ENCODE measurements at places on chromosomes 2 and 18.
A peak's percentile ranks its signal among the peaks of the same experiment; 100 is the strongest.

DNA sequence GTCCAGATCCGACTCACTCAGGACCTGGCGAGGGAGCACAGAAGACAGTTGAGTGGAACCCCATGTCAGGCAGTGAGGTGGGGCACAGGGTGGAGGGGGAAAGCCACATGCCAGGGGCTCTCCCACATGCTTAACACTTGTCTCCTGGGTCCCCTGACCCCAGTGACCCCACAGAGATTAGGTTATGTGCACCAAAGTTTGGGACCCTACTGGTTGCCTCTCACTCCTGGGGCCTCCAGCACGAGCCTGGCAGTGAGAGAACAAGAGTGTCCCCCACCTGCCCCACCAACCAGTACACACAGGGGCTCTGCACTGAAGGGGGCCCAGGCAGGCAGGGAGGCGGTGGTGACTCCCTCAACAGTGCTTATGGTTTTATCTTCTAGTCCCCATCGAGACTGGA is 58.3 kb downstream of the CIB4 start:
- DNase-seq: no peak

GRCh38 chr2:159459279-159459678 is 157.1 kb downstream of the BAZ2B start:
- no peak for DNase-seq

DNA sequence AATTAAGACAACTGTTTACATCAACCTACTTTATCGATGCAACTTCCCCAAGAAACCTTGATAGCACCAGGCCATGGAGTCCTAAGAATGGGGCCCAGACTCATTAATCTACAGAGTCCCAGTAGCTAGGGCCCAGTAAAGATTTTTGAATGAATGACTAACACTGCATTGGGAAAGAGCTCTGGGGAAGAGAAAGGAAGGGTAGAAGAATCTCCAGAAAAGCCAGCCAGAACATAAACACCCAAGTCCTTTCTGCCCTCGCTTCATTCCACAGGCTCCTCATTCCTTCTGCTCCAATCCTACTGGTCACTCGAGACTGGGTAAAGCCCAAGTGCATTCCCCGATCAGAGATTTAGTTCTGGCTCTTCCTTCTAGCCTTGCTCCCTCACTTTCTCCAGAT is 44.3 kb downstream of the CYRIA start:
- DNase-seq: no peak

GRCh38 chr2:216996279-216996845 is 136.5 kb upstream of the TNP1 start:
- no peak for DNase-seq

- no peak for DNase-seq
Measured at GRCh38 chr2:17821535-17822444, 5.5 kb downstream of the MSGN1 start.

DNA sequence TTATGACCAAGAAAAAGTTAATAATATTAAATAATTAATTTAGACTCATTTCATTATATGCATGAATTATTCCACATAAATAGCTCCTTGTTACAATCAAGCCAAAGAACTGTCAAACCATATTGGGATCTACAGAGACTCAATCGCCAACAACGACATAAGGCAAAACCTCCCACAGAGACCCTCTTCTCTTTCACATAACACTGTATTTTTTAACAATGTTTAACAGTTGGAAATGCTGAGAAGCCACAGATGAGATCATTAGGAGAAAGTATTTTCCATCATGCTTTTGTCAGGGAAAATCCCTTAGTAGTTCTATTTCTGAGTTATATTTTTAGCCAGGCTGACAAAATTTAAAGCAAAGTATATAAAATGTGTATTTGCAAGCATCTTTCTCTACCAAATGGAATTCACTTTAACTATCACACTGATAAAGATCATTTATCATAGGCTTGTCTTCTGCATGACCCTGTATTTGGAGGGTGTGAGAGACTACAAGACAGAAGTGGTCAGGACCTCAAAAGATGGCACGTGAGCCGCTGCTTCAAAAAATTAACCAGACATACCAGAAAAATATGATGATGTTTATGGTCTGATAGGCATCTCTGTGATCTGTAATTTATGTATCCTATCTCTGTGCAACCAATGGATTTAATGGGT is 383.8 kb downstream of the NRXN1 start:
- DNase-seq: no peak

- DNase-seq: no peak
Measured at GRCh38 chr2:65349863-65350262, 82.5 kb downstream of the SPRED2 start.

GRCh38 chr2:119008108-119008507 is 66.1 kb downstream of the MARCO start:
- no peak for DNase-seq

GRCh38 chr18:50469380-50469781 is 90.5 kb upstream of the MAPK4 start:
- no peak for DNase-seq

GRCh38 chr18:39033312-39033711 is 1467.7 kb upstream of the CELF4 start:
- DNase-seq: no peak

DNA sequence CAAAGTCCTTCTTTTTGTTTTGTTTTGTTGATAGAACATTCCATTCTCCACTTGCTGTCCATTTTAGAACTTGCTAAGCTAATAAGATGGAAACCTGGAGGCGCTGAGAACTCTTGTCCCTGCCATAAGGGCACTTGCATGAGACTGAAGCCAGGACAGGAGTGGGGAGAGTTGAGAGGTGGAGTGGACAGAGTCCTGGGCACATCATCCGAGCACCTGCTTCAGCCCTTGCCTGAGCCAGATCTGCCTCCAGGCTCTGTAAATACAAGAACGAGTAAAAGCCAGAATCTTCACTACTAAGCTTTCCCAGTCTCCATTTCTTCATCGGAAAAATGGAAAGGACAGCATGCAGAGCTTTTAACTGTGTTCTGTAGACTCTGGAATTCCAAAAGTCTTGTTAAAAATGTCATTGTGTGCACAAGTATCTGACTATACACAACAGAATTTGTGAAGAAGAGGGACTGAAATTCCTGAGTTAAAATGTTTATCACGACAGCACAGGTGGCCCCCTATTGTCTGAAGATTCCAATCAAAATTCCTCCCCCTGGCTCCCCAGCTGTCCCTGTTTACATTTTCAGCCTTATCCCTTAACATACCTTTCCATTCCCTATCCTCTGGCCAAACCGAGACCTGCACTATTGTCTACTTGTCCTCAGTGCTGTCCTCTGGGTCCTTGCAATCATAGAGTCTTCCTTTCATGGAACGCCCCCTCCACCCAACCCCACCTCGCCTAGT is 498.2 kb upstream of the TNP1 start:
- DNase-seq: no peak

DNA sequence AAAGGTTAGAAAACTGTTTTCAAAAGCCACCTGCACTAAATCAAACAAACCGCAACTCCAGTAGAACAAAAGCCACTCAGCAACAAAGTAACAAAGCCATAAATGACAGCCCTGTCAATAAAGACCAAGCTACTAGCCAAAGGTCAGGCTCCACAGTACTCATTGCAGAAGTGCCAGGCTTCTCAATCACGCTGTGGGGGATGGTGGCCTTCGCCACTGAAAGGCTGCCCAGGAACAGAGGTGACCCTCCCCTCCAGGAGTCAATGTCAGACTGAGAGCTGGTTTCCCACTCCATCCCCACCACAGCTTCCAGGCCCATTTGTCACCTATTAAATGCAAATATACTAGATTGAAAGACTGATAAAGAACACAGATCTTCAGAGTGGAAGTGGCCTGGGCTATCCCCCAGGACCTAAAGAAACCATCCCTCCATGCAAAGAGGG is 5.9 kb downstream of the ATP8B1 start:
- no peak for DNase-seq

DNA sequence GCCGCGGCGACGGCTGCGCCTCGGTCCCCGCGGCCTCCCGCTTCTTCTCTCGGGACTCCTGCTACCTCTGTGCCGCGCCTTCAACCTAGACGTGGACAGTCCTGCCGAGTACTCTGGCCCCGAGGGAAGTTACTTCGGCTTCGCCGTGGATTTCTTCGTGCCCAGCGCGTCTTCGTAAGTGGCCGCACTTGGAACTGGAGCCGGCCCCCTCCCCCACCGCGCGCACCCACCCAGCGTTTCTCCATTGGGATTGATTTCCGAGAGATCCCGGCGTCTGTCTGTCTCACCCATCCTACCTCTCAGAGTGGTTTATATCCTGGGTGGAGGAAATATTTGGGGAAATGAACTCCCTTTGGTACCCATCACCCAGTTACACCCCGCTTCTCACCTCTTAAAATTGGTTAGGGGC is 498 bp downstream of the ITGAV start:
- DNase-seq: no peak

GRCh38 chr2:86283411-86284030 is 53.9 kb downstream of the REEP1 start:
- no peak for DNase-seq

DNA sequence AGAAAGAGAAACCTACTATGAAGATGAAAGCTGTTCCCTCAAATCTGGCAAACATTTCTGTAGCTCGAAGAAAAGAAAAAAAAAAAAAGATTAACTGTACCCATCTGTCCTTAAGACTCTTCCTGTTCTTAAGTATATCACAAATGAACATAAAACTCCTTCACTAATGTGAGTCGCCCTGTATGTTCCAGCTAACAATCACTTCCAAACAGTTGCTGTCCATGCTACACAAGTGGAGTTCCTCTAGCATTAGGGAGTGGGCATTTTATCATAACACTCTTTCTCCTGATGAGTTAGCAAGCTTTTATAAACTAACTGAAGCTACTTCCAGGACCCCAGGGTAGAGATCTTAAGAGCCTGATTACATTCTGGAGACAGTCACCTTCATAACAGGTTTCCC is 5.8 kb downstream of the CUL3 start:
- no peak for DNase-seq

DNA sequence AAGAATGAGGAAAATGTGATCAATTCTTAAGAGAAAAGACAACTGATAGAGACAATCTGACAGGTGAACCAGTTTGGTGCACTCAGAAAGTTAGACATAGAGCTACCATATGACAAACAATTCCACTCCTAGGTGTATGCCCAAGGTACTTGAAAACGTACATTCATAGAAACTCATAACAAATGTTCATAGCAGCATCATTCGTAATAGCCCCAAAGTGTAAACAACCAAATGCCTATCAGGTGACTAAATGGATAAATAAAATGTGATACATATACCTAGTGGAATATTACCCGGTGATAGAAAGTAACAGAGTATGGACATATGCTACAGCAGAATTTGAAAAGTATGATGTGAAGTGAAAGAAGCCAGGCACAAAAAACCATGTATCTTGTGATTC is 149.3 kb upstream of the TRIB2 start:
- DNase-seq: no peak

GRCh38 chr2:41540272-41540998 is 507.4 kb upstream of the PKDCC start:
- no peak for DNase-seq

DNA sequence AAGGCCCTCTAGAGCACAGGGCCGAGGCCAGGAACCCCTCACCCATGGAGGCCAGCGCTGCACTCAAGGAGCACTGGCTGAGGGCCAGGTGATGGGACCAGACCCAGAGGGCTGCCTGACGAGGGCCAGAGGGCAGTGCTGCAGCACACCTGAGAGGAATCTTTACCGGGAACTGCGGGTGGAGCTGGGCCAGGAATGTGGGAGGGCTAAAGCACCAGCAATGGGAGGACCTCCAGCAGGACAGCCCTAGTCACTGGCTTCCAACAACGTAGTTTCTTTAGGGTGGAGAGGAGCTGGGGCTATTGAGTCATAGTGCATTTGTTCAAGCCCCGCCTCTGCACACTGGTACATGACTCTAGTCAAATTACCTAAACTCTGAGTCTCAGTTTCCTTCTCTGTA is 143.4 kb downstream of the TMEM17 start:
- DNase-seq: no peak

GRCh38 chr2:240513549-240514287 is 44.1 kb downstream of the ANKMY1 start:
- peak; percentile 68 for DNase-seq

DNA sequence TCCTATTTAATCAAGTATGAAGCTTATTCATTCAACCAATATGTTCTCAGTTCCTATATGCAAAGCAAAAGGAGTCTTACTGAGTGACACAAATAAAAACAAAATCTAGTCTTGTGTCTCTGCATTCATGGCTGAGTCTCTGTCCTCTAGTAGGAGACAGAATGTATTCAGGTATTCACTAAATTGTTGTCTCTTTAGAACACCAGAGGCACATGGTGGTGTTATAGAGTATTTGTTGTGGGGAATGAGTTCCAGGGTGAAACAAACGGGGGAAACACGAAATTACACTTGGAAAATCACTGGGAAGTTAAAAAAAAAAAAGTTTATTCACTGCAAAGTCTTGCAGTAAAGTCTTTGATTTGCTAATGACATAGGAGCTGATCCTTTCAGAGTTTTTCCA is 131.7 kb upstream of the FSHR start:
- DNase-seq: no peak

GRCh38 chr18:46761059-46761769 is 4.4 kb upstream of the ST8SIA5 start:
- DNase-seq: no peak

DNA sequence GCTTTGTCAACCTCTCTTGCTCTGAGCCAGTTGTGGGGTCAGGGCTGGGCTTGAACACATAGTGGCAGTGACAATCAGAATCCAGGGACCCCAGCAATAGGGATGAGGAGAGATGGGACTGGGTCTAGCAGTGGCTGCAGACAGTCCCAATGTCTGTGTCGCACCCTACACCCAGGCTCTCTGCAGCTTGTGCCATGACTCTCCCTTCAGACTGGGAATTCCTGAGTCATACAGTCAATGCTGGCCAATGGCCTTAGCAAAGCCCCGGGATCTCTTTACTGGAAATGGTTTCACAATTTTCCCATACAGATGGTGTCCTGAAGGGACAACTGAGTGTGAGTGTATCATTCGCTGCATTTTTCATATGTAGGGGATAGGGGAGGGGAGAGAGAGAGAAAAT is 74.2 kb upstream of the CELF4 start:
- DNase-seq: no peak

DNA sequence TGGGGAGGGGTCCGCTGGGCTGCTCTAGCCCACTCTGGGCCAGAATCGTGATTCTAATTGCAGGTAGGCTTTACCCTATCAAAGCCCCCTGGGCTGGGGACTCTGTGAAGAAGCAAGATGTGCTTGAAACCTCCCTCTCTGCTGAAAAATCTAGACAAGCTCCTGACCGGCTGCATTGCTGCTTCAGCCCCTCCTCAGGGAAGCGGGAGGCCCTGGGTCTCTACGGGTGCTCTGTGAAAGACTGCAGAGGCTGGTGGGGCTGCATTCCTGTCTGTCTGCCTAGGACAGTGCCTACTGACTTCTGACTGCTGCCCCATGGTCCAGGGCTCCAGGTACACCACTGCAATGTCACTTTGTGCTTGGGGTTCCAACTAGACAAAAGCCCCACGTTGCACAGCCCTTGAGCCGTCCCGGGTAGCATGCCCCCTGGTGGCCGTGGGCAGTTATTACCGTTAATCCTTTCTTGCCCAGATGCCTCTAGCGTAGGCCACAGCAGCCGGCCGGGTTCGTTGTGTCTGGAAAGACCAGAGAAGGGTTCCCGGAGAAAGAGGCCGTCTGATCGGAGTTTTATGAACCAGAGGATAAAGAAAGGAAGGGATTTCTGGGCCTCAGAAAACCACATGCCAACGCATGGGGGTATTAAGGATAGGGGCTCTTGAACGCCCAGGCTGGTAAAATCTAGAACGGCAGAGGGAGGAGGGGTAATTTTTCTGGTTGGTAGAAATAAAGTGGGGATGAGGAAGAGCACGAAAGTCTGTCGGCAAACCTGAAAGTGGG is 15.9 kb upstream of the C1QL2 start:
- DNase-seq: peak; percentile 15

Data from stimulated activated CD4-positive, alpha-beta T cell treated with anti-CD3 and anti-CD28 coated beads, TNF-alpha, amount 100 ng/mL, for 48 hours (primary cell).